ENCODE measurements at places on chromosomes 11 and 22.

- no peak for DNase-seq
Measured at GRCh38 chr11:96317985-96318384, 25.0 kb downstream of the MAML2 start.

DNA sequence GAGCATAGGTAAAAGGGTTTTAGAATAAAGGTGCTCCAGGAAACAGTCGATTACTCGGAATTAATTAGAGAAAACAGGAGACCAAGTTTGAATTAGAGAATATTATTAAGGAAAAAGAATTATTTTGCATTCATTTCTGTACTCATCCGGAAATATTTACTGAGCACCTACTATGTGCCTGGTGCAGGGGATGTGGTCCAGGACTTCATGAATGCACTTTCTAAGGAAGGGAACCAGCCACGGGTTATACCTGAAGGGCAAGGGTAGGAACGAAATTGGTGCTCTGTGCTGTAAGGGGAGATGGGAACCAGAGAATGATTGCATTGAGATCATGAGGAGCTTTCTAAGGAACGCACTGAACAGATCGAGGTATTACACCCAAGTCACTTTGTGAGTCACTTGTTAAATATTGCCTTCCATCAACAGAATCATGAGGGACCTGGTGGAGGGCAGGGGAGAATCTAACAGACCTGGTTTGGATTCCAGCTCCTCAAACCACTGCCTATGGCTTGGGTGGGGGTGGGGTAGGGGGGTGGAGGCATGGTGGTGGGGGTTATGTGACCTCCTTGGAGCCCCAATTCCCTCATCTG lies 40.9 kb downstream of the C11orf96 start:
- DNase-seq = no peak

- no peak for DNase-seq
Measured at GRCh38 chr11:106474274-106474673, 396.8 kb downstream of the AASDHPPT start.

DNA sequence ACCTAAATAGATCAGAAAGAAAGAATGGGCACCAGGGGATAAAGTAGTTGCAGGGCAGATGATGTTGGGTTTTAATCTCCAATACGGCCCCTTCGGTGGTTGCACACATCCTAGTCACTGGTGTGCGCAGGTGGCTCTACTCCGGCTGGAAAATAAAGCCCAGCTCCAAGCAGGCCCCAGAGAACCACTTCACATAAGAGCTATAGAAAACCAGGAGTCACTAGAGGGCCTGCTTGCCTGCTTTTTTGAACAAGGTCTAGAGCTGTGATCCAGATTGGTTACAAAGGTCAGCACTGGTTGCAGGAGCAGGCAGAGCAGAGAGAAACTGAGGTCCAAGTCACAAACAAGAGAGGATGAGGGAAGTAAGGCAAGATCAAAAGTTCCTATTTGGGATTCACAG lies 41.5 kb upstream of the MS4A8 start:
- DNase-seq = no peak

GRCh38 chr11:116046127-116046526 lies 541.9 kb upstream of the CADM1 start:
- no peak for DNase-seq

DNA sequence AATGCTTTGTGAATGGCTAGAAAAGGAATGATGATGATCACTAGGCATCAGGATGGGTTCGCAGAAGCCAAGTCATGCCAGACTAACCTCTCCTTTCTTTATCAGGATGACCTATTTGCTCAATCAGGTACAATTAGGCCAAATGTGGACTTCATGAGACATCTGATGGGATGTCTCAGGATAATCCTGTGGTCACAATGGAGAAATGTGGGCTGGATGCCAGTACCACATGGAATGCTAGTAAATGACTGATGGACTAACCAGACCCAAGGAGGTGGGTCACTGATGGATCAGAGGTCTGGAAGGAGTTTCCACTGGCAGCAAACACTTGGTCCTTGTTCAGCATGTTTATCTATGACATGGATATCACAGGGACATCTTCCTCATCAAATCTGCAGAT lies 94.8 kb upstream of the PHOX2A start:
- DNase-seq = no peak

Measured in activated T-cell treated with anti-CD3 and anti-CD28 coated beads, Interleukin-2, amount 50 U/mL, for 24 hours (primary cell).